Bronchus fibroblast of lung (primary cell): ENCODE measurements at places on chromosomes 11 and 22. TPM values are rescaled to one million over a fixed set of nuclear protein-coding genes. Genes with fewer than 3 reads are reported as not detected.

CD82 gene
- 9.8 and 10.0 TPM in 2 replicates for total RNA-seq

DSCAML1 gene
- not detected in 2 replicates for total RNA-seq

CHRM1 gene
- not detected in 2 replicates for total RNA-seq

POLR3H gene
- 14.0 and 14.8 TPM in 2 replicates for total RNA-seq

HBE1 gene
- 0.89 TPM in 1 of 2 replicates, not detected in the other for total RNA-seq

OR4S1 gene
- not detected in 2 replicates for total RNA-seq

CHKB gene
- 31.8 and 37.3 TPM in 2 replicates for total RNA-seq

APLNR gene
- total RNA-seq = not detected in 2 replicates

TRIM49B gene
- total RNA-seq = not detected in 2 replicates

GVQW3 gene
- total RNA-seq = 0.45 and 1.0 TPM in 2 replicates

BEST1 gene
- 1.7 and 2.2 TPM in 2 replicates for total RNA-seq
